ENCODE measurements at places on chromosomes 11 and 22.

DNA sequence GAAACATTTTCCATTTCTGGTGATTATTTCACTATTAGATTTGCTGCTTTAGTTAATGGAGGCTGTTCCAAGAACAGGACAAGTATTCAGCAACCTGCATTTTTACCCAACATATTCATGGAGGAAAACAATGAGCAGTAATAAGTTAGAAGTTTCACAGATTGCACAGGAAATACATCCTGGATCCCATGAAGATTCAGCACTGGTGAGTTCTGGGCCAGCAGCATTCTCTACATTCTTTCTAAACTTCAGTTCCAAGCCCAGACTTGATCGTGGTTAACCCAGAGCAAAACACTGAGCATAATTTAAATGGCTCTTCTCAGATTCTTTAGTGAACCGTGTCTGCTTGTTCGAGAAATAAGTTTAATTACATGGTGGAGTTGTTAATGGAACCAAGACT lies 3.8 kb downstream of the FJX1 start:
- DNase-seq = no peak

- DNase-seq = no peak
Observed at GRCh38 chr11:129598378-129598777, 217.3 kb upstream of the TMEM45B start.

- DNase-seq = no peak
Observed at GRCh38 chr22:24550902-24551435, 4.0 kb downstream of the GUCD1 start.

- peak; percentile 52 for DNase-seq
Observed at GRCh38 chr11:131186629-131187101, 183.8 kb upstream of the NTM start.

DNA sequence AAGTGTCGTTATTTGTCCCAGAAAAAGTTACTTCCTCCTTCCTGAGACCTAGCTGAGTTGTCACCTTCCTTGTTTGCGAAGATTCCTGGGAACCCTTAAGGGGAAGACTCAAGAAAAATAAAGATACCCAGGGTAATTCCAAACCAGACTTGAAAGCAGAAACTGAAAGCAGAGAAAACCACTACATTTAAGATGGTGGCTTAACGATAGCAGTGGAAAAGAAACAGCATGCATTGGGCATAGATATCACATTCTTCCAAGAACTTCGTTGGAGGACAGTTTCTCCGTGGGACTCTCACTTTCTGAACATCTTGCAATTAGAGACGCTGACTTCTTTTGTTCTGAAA lies 89.1 kb downstream of the FAM76B start:
- DNase-seq = no peak

GRCh38 chr11:107859459-107860239 lies 1.1 kb upstream of the SLC35F2 start:
- peak; percentile 91 for DNase-seq

DNA sequence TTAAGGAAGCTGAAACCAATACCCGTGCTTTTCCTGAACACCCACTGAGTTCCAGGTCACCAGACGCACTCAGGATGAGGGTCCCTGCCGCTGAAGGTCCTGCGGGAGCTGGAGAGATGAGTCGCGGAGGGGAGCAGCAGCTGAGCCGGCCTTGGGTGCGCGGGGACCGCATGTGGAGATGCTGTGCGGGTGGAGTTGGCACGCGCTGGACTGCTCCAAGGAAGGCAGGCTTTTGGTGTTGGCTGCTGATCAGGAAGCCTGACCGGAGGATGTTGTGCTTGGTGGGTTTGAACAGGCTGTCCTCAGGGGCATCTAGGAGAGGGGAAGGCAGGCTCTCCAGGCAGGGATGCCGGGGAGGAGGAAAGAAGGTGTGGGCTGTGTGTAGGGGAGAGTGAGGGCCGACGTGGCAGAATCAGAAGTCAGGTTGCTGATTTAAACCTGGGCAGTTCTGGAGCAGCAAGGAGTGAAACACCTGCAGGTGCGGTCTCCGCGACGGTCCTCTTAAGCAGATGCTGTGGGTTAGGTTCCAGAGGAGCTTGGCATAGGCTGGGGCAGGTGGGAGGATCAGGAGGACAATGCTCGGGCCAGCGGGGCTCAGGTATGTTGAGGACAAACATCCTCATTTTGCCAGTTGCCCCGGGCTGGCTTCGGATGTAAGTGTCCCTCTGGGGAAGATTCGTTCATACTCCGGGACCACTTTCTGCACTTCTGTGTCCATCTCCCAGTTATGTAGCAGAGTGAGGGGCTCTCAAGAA lies 197.5 kb upstream of the B3GAT1 start:
- no peak for DNase-seq

- no peak for DNase-seq
Observed at GRCh38 chr11:13223112-13223511, 54.5 kb upstream of the BMAL1 start.

DNA sequence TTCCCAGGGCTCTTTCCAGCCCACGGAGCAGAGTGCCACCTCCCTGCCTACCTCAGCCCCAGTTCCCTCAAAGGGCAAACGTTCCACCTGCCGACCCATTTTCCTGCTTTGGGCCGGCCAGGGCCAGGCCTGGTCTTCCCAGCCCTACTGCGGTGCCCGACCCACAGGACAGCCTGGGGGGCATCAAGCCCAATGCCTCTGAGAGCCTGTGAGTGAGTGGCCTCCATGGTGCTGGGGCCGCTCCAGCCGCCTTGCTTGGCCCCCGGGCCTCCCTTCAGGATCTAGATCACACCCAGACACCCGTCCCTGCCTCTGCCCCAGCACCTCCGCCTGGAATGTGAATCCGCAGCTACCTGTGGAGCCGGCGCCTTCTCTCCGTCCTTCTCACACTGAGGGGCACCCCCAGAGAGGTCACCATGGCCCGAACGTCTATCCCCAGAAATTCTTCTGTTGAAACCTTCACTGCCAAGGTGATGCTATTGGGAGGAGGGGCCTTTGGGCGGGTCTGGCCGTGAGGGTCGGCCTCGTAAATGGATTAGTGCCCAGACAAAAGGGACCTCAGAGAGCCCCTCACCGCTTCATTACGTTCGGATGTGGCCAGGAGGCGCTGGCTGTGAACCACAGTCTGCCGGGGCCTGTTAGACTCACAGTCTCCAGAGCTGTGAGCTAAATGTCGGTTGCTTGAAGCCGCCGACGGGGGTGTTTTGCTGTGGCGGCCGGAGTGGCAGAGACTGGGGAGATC lies 36.2 kb upstream of the BRSK2 start:
- DNase-seq = no peak

Data from NCI-H526 (cell line).